ENCODE measurements at places on chromosomes 5 and 9.

DNA sequence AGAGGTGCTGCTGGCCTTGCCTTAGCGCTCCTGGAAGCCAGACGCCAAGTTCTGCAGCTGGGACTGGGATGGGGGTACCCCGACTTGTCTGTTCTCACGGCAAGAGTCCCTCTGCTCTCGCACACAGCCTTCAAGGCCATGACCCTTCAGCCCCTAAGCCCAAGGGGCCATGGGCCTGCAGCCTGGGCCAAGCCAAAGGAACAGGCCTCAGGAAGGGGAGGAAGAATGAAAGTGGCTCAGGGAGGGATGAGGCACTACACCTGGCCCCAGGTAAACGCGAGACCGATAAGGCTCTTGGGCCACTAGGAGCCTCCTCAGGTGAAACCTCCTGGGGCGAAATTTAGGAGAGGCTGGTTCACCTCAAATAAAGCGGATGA, 3.9 kb downstream of the EBF1 start:
- no peak for DNase-seq

GRCh38 chr5:55173687-55174230, 782 bp upstream of the CDC20B start:
- peak; percentile 8 for DNase-seq

DNA sequence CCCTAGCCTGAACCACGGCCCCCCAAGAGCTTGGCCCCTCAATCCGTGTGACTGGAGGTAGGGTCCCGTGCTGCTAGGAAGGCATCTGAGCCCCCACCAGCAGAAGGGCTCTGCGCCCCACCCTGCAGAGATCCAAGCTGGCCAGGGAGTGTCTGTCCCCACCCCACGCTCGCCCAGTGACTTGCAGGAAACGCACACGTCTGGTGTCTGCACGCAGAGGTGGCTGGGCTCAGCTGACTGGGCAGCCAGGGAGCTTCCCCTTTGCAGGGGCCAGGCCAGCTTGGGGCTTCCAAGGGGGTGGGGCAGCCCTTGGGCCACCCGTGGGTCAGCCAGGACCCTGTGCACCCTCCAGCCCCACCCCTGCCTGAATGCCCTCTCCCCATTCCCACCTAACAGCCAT, 24.3 kb downstream of the NOTCH1 start:
- DNase-seq = peak; percentile 90

DNA sequence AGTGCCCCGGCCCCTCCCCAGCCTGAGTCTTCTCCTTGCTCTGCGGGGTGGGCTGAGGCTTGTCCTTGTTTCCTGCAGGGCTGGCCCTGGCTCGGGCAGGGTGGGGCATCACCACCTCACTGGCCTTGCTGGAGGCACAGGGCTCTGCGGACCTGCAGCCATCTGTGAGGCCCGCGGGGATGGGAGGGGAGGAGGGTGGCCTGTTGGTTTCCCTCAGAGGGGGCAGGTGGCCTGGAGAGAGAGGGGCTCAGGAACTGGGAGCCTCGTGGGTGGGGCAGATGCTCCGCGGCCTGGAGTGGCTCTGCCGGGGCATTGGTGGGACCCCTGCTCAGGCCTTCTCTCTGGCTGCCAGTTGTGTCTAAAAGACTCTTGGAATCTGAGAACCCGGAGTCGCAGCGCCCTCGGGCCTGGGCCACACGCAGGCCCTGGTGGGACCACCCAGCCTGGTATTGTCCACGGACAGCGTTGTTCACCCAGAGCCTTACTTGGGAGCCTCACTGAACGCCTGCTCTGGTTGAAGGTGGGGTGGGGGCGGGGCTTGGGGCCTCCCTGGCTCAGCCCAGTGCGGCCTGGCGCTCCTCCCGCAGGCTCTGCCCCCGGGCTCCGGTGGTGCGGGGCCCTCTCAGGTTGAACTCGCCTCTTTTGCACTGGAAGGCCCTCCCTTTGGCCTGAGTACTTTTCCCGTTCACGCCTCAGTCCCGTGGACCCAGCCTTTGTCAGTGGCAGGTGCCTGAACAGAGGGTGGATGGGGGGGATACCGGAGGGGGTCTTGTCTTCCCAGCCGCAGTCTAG, 111.3 kb downstream of the RXRA start:
- no peak for DNase-seq

All from left colon (tissue), 2 donors.